ENCODE measurements at places on chromosomes 12 and 14.
A peak's percentile ranks its signal among the peaks of the same experiment; 100 is the strongest.

DNA sequence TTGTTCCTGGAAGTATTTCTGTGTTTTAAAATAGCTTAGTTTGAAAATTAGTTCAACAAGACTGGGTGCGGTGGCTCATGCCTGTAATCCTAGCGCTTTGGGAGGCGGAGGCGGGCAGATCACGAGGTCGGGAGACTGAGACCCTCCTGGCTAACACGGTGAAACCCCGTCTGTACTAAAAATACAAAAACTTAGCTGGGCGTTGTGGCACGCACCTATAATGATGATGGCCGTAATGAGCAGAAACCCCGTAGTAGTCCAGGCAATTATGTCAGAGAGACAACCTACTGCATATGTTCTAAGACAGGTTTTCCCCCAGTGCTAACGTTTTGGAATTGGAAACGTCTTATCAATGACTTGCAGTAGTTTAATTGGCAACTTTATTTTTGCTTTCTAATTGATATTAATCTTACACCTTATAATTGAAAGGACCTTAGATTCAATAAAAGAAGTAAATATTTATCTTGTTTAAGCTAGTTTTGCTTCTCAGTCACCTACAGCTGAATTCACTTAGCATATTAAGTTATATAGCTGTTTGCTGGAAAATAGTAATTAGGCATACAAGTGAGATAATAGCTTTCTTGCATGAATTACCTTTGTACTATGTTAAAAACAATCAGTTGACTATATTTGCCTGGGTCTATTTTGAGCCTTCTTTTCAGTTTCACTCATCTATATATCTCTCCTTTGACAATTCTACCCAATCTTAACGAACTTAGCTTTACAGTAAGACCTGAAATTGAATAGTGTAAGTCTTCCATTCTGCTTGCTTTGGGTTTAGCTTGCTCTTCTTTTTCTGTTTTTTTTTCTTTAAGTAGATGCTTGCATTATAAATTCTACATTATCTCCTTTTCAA is 15.6 kb downstream of the CLECL1 start:
- H3K27ac ChIP-seq, result no peak overlapping the region
- no peaks in the 10 kb centered on the region for H3K36me3 ChIP-seq
- H3K4me1 ChIP-seq, result no peaks in the 10 kb centered on the region
- H3K27me3 ChIP-seq, result no peaks in the 10 kb centered on the region

DNA sequence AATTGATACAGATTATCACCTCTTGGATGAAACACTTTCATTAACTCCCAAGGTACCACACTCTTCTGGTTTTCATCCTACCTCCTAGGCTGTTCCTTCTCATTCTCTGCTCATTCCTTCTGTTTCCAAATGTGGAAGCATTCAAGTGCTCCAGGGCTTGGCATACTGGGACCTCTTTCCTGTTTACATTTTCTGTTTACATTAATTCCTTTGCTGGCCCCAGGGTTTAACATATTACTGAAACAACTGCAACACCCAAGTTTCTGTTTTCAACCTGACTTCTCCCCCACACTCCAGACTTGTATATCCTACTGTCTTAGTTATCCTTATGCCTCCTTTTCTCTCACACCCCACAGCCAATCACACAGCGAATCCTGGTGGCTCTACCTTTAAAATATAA is 386.3 kb upstream of the GARIN6 start:
- peaks cover 14% of the 10 kb centered on the region for H3K4me1 ChIP-seq
- no peak overlapping the region for H3K4me3 ChIP-seq
- H3K36me3 ChIP-seq, result no peaks in the 10 kb centered on the region
- no peak for ATAC-seq

- no peak overlapping the region for H3K4me3 ChIP-seq
- no peaks in the 10 kb centered on the region for H3K27me3 ChIP-seq
- peaks cover 28% of the 10 kb centered on the region for H3K36me3 ChIP-seq
- no peak for ATAC-seq
- no peak overlapping the region for H3K27ac ChIP-seq
Observed at GRCh38 chr14:74488786-74489397, 4.2 kb downstream of the NPC2 start.

GRCh38 chr14:101582294-101582693 is 21.0 kb downstream of the DIO3 start:
- H3K27ac ChIP-seq, result no peak overlapping the region
- H3K27me3 ChIP-seq, result peaks cover 33% of the 10 kb centered on the region
- no peaks in the 10 kb centered on the region for H3K4me1 ChIP-seq
- no peak overlapping the region for H3K4me3 ChIP-seq
- ATAC-seq, result no peak

- H3K27me3 ChIP-seq, result no peaks in the 10 kb centered on the region
- H3K4me3 ChIP-seq, result no peak overlapping the region
- no peak overlapping the region for H3K27ac ChIP-seq
- H3K4me1 ChIP-seq, result no peaks in the 10 kb centered on the region
- no peak for ATAC-seq
Observed at GRCh38 chr14:23028799-23029198, 5.9 kb downstream of the PSMB5 start.

DNA sequence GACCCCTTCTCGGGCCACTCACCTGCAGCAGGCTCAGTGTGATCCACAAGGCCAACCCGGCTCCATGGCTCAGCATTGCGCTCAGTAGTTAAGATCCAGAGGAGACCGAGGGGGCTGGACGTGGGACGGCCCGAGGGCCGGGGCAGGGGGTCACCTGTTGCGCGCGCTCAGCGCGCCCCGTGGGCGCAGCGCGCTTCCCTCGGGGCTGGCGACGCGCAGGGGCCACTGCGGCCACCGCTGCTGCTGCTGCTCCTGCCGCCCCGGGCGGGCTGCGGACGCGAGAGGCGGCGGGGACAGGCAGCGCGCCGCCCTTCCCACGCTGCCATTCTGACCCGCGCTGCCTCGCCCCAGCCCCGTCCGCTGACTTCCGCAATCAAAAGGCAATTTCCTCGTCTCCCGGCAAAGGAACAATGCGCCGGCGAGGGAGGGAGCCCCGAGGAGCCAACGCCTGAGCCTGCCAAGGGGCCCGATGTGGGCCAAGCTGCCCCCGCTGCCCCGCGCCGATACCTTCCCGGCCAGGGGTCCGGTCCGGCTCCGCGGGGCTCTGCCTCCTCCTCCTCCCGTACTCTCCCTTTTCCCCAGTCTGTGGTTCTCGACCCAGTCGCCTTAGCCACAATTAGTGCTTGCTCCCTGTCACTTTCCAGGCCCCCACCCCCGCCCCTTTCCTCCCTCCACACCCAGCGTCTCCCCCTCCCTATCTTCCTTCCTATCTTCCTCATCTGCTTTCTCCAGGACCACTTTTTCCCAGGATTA is 27.3 kb downstream of the PTPRB start:
- H3K27ac ChIP-seq, result peak overlapping the region; percentile 72
- peak; percentile 76 for ATAC-seq
- no peaks in the 10 kb centered on the region for H3K36me3 ChIP-seq
- H3K4me3 ChIP-seq, result peak overlapping the region; percentile 54
- H3K27me3 ChIP-seq, result peaks cover 43% of the 10 kb centered on the region

GRCh38 chr12:106097011-106097410 is 41.7 kb downstream of the NUAK1 start:
- no peak overlapping the region for H3K4me3 ChIP-seq
- ATAC-seq, result no peak
- H3K27ac ChIP-seq, result peak overlapping the region; percentile 55
- H3K4me1 ChIP-seq, result no peaks in the 10 kb centered on the region
- no peaks in the 10 kb centered on the region for H3K27me3 ChIP-seq

- no peaks in the 10 kb centered on the region for H3K36me3 ChIP-seq
- peaks cover 25% of the 10 kb centered on the region for H3K4me1 ChIP-seq
- peak overlapping the region; percentile 90 for H3K27ac ChIP-seq
- H3K27me3 ChIP-seq, result no peaks in the 10 kb centered on the region
- no peak for ATAC-seq
- H3K4me3 ChIP-seq, result peak overlapping the region; percentile 48
Observed at GRCh38 chr14:73717266-73717665, 3.1 kb upstream of the PNMA1 start.
